ENCODE measurements at places on chromosomes 2 and 18.

DNA sequence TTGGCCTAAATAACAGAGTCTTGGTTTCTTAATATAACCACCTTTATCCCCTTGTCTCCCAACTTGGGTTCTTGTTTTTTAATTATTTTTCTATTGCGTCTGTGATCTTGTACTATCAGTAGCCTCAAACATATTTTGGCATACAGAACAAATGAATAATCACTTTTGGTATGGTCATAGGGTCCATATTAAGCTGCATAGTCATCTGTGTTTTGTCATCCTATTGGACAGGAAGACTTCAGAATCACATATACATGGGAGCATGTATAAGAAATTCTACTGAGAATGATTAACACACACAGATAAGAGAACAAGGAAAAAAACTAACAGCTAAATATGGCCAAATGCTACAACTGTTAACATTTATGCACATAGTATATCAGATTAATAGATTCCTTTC lies 126.0 kb downstream of the MEP1B start:
- DNase-seq: no peak

DNA sequence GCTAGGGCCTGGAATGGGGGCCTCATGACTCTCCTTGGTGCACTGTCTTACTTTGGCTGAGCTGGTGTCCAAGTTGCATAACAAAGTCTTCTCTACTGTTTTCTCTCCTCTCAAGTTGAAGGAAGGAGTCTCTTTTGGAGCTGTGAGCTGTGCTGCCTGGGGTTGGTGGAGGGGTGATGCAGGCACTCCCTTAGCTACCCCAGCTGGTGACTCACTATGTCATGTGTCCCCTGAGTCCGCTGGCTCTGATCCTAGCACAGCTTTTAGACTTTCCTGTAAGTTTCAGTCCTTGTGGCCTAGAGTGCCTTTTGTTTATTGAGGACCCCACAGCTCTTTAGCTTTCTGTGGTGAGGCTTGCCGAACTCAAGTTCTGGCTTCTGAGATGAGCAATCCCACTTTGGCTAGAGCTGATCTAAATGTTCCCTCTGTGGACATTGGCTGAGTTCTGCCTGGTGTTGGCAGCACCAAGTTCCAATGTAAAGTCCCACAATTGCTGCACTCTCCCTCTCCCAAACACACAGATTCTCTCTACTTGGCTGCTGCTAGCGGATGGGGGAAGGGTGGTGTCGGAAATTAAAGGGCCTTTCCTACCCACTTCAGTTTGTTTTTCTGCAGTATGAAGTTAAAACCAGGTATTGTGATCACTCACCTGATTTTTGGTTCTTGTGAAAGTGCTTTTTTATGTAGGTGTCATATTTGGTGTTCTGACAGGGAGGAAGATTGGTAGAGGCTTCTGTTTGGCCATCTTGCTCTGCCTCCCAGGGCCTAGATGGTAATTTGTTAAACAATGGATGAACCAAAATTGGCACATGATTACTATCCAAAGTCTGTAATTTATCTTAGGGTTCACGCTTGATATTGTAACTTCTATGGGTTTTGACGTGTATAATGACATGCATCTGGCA lies 83.2 kb downstream of the COMMD1 start:
- DNase-seq: no peak

DNA sequence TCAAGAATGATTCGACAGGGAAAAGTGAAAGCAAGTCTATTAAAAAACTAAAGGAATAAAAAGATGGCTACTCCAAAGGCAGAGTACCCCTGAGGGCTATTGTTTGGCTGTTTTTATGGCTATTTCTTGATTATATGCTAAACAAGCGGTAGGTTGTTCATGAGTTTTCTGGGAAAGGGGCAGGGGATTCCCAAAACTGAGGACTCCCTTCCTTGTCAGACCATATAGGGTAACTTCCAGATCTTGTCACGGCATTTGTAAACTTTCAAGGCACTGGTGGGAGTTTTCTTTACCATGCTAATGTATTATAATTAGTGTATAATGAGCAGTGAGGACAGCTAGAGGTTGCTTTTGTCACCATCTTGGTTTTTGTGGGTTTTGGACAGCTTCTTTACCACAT lies 474.9 kb upstream of the MC4R start:
- DNase-seq: no peak

DNA sequence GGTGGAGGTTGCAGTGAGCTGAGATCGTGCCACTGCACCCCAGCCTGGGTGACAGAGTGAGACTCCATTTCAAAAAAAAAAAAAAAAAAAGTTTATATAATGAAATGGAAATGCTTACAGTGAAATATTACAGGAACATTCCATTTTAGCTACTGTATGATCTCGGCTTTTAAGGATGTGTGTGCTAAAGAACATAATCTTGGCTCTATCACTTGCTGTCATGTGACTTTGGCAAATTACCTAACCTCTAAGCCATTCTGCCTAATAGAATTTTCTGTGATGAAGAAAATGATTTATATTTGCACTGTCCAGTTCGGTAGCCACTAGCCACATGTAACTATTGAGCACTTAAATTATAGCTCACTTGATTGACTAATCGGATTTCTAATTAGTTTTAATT lies 36.3 kb downstream of the SMAD4 start:
- DNase-seq: no peak

DNA sequence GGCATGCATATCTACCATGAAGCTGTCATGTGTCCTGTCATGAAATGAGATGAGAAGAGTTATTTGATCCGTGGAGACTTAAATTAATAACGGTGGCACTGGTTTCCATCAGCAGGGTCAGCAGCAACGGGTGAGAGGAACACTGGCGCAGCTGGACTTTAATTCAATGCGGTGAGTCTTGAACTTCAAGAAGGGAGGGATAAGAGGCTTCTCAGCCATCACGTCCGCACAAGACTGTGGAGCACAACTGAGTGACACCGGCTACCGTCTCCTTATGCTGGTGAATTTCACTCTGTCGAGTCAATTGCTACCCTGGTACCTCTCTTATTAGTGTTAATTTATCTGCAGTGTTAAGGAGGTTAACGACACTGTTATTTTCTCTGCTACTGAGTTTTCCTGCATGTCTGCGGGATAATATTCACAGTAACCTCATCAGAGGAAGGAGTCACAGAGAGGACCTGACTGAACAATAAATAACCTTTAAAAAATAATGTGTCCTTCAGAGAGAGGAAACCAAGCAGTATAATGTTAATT lies 236.8 kb downstream of the EPHA4 start:
- no peak for DNase-seq

GRCh38 chr18:5619376-5619775 lies 75.6 kb upstream of the EPB41L3 start:
- DNase-seq: no peak

- DNase-seq: peak; percentile 88
Measured at GRCh38 chr2:28751252-28751955, at the start of gene PPP1CB. Gene PPP1CB, plus strand, starts transcription at chr2:28751830. Its CDS starts 295 bp downstream, at chr2:28752125.

DNA sequence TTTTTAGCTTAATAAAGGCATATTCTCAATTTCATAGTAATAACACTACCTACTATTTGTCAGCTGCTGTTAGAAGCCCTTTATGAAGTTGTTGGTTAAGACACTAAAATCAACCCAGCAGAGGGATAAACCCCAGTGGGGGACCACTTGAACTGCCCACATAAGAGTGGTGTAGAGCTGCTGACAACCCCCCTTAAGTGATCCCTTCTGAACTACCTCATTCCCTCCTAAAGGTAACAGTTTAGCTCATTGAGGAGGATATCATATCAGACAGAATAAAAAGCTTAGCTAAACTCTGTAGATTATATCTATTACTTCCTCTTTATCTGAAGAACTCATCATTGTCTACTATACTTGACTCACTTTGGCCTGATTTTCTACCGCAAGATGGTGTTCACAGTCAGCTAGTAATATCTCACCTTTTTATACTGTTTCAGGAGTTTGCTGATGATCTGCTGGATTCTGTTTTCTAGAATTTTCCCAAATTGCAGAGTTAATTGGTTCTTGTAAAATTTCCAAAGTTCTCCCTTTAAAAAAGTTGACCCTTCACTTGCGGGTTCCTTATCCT lies 16.2 kb downstream of the GALM start:
- DNase-seq: no peak

DNA sequence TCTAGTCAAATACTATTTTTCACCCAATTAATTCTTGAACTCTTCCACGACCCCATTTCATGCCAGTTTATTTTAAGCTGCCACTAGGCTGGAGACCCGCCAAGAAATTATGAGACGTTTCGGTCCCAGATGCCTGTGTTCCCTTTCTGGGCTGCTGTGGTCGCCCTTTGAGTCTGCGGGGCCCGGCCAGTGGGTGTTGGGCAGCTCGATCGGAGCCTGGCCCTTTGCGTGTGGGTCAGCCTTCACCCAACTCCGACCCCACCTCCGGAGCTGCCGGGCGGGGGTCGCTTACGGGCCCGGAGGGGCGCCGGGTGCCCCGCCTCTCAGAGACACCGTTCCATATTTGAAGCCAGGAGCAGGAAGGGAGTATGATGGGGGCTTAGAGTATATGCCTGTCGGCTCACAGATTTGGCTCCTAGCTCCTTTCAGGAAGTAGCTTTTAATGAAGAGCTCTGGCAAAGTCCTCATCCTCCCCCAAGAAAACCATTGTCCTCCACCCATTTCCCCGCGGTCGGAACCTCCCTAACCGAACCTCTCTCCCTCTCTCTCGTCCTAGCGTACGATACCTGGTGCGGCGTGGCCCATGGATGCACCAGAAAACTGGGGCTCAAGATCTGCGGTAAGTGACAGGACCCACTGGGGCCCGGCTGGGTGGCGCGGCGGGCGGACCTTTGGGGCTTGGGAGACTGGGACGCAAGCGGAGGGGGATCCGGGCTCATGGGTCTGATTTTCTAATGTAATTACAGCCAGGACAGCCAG lies 5.0 kb downstream of the GAD1 start:
- DNase-seq: no peak

GRCh38 chr2:179268277-179268925 lies 3.8 kb upstream of the SESTD1 start:
- DNase-seq: no peak

- DNase-seq: no peak
Measured at GRCh38 chr2:65786007-65786717, 353.8 kb upstream of the SPRED2 start.

DNA sequence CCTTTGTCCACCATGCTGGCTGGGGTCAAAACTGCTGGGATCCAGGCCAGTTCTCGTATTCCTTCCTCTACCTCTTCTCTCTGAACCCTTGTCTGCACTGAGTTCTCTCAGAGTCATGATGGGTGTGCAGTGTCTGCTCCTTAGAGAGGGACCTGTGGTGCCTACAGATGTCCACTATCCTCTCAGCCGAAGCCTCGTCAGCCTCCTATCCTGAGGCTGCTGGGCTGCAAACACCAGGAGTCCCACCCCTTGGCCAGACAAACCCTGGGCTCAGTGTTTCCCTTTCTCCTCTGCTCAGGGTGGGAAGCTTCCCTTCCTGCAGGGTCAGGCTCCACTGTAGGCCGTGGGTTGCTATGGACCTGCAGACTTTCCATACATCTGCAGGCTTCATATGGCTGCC lies 2.3 kb downstream of the INPP5D start:
- no peak for DNase-seq

DNA sequence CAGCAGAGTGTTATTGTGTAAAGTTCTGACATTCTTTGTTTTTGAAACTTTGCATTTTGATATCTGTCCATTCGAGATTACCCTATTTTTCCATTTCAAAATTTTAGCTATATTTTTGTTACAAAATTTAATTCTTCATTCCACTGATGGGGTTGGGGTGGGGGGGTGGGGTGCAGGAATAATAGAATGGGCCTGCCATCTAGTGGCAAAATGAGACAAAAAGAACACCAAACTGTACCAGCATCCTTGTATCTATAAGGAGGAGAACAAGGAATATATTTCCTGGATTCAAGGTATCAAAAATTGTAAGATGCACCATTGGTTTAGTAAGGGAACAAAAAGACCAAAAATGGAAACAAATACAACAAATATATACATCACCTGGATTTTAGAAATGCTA lies 27.9 kb upstream of the TTR start:
- DNase-seq: no peak

DNA sequence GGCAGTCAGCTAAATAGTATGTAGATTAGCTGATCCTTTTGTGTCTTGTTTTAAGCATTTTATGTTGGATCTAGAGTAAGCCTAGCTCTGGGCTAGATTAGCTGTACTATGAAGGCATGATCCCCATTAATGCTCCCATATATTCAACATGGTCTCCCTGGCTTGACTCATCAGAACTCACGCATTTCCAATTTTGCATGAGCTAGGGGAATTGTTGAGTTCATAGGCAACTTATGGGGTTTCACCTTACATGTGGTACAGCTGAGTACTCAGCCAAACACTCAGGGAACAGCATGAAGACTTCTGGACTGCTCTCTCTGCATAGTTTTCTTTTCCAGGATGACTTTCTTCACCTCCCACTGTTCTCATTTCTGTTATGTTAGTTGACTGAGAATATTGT lies 248.2 kb downstream of the TMX3 start:
- DNase-seq: no peak

DNA sequence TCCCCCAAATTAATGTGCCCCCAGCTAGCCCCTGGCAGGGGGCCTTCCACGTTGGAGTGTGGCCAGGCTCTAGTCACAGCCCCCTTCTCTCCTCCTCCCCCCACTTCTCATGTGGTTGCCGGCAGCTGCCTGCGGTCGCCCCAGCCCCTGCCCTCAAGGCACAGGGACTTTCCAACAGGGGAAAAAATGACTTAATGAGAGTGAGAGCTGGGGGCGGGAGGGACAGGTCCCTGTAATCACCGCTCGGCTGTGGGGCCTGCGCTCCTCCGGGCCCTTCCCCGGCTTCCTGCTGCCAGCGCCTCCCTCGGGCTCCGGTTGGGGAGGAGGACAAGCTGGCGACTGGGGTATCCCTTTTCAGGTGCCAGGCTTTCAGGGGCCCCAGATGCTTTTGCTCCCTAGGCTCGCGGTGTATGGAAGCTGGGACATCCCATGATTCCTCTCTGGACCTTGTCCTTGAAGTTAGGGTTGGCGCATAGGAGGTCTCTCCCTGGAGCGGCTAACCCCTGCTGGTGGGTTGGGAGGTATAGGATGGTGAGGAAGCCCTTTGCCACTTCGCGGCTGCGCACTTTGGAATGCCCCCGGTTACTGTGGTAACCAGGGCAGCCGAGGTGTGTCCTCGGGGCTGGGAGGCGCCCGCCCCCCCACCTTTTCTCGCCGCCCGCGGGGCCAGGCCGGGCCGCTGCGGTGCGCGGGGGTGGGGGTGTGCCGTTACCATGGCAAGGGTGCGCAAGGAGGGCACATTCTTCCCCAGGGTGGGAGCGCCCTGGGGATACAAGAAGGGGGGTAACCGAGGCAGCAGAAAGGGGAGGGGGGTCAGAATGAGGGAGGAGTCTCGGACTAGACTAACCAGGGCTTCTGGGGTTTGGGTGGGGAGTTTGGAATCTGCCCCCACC lies 16.1 kb downstream of the WNT10A start:
- peak; percentile 79 for DNase-seq

- DNase-seq: no peak
Measured at GRCh38 chr18:2654169-2654927, 1.2 kb upstream of the SMCHD1 start.
